ENCODE measurements at places on chromosomes 3 and 15.
A peak's percentile ranks its signal among the peaks of the same experiment; 100 is the strongest.

GRCh38 chr15:22262613-22263020 lies 182.3 kb downstream of the OR4M2 start:
- DNase-seq = no peak

GRCh38 chr3:160725338-160725737 lies 30.7 kb upstream of the PPM1L start:
- DNase-seq = no peak

DNA sequence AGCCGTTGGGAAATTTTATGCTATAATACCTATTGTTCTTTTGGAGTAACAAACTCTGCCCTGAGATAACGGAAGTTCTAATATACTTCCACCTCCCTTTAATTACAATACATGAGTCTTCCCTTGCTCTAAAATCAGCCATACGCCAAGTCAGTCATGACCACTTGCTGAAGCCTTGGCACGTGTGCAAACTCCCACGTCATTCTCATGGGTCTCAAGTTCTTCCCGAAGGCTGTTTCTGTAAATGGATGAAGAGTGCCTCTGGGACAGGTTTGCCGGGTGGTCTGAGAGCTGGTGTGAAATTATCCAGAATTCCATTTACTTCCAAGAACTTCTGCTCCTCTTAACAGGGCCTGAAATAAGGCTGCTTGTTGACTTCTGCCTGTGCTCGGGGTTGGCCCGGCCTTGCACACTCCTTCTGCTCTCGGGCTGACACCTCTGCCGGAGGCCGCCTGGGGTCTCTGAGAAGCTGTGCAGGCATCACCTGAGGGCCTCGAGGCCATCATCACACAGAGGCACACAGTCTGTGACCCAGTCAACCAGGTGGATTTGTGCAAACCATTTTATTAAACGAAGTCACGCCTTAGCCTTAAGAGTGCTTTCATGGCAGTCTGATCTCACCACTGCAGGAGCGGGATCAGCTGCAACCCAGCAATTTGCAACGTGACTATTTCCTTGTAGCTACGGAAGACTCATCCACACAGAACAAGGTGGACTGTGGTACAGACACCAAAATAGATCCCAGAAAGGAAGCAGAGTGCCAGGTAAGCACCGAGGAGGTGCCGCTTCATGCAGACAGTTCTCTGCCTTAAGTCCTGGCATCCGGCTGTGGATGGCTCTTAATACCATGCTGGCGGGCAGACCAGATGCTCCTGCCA lies 120.1 kb downstream of the ADAMTS17 start:
- DNase-seq = no peak

DNA sequence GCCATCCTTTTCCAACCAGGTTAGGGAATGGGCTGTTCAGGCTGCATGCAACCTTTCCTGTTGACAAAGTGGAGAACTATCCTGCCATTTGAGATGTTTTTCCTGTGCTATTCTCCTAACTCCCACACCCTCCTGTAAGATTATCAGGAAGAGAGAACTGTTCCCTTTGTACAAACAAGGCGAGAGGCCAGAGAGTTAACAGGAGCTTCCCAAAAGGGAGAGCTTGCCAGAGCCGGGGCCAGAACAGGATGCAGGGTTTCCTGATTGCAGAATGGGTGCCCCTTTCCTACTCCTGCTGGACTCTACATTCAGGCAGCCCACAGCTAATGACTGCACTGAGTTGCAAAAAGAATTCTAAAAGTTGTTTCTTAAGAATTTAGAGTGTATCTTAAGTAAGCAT lies 17.1 kb downstream of the PML start:
- DNase-seq = peak; percentile 43

- DNase-seq = no peak
These were observed 285.7 kb upstream of the MME start for GRCh38 chr3:154794391-154794790.

DNA sequence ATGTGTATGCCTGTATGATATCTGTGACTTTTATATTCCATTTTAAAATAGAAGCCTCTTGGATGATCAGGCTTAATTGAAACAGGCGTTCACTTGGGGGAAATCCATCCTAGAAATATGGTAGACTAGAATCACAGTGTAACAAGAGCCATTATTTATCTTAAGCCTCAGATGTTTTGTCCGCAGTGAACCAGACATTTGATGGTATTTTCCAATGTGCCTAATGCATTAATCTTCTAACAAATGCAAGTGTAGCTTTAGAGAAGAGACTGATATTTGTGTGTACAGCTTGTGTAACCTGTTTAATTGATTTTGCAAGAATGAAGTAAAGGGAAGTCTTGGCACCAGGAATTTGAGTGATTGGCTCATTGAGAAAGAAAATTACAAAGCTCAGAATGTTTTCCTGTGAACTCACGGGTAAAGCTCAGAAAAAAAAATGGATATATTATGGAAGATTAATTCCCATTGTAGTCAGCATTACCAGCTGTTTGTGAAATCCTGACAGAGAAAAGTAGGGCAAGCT lies 155.7 kb downstream of the SV2B start:
- DNase-seq = no peak

- no peak for DNase-seq
These were observed 180.6 kb downstream of the FOXP1 start for GRCh38 chr3:71402911-71403310.

- DNase-seq = no peak
These were observed 166.4 kb upstream of the NR2E3 start for GRCh38 chr15:71643918-71644317.

- DNase-seq = no peak
These were observed 3.3 kb downstream of the CAND2 start for GRCh38 chr3:12799525-12800440.

GRCh38 chr3:168803536-168803935 lies 707.8 kb upstream of the GOLIM4 start:
- peak; percentile 37 for DNase-seq

GRCh38 chr15:40857601-40858341 lies 13.9 kb downstream of the SPINT1 start:
- DNase-seq = peak; percentile 97

- DNase-seq = no peak
These were observed 434.1 kb downstream of the OCA2 start for GRCh38 chr15:27665002-27665401.

DNA sequence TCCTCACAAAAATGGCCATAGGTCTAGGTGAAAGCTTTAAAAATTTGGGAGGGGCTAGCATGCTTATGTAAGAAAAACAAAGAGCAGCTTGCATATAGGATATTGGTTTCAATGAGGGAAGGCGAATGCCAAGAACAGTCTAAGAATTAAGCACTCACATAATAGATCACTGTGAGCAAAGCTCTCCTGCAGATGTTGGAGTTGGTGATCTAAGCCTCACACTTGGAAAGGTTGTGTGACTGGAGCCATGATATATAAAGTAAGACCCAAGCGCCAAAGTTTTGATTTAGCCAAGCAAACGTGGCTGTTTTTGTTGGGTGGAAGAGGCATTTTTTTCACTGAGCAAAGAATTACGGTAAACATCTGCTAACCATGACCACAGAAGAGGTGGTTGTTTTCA lies 237.5 kb downstream of the FOXP1 start:
- no peak for DNase-seq

DNA sequence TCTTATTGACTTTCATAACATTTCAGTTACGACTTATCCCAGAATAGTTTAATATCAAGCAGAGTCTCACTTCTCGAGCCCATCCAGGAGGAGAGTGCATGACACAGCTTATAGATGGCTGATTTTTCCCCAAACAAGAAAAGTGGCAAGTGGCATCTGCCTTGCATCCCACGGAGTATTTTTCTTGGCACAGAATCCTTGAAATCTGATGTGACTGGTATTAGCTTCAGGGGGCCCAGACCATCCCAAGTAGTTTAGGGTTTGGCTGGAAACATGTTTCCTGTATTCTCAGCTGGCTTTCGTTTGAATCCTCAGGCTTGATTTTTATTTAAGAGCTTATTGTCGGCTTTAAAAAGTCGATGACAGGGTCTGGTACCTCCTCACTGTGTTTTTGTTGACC lies 20.7 kb upstream of the FBXL22 start:
- no peak for DNase-seq

- DNase-seq = no peak
These were observed 385.9 kb downstream of the RAP2B start for GRCh38 chr3:153547970-153548369.

DNA sequence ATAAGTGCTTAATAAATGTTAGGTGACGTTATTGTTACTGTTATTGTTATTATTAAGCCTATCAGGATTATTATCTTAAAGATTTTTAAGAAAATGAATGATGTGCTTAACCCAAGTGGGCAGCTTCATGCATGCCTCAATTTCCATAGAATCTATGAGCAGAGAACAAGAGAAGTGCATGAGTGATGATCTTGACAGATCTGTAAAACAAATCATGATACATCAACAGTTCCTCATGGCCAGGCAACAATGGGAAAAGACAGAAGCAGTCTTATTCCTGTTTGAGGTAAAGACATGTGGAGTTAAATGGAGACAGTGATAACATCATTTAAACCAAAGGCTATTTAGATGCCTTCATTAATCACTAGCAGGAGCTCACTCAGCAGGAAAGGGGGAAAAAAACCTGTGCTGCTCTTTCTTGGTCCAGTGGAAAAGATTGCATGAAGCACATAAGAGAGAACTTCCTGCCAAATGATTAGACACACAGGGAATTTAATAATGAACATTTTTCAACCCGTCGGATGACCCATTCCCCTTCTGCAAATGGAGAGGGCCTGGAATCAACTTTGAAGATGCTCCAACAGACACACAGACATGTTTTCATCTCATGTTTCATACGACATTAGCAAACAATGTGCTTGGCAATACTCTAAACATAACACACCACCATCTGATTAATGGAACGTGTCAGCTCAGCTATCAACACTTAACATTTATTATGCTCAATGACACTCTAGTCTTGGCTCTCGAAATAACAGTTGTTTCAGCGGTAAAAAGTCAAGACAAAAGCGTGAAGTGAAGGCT lies 212.2 kb upstream of the LRRN1 start:
- DNase-seq = no peak

- no peak for DNase-seq
These were observed 100.3 kb downstream of the APBA2 start for GRCh38 chr15:28986108-28986507.

DNA sequence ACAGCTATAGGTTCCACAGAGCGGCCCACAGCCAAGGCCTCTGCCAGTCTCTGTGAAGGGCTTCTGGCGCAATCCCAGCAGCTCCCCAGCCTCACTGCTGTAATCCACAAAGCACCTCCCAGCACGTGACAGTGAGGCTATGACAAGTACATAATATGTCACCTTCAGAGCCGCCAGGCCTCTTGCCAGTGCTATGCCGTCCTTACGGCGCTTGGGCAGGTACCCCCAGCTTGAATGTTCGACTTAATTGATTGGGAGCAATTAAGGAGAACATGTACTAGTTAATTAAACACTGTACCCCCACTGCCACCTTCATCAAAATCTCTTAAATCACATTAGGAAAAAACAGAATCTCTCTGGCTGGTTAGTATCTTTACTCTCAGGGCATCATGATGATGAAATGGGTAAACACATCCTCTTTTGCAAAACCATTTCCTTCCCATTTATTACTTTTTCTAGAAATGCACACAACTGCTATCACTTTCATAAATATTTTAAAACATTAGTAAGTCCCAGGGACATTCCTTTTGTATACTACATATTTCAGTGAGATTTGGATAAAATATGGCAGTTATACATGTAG lies 169.9 kb downstream of the XXYLT1 start:
- DNase-seq = no peak

- peak; percentile 68 for DNase-seq
These were observed 17.9 kb upstream of the CRABP1 start for GRCh38 chr15:78322243-78322642.

GRCh38 chr15:67117370-67117769 lies 52.0 kb downstream of the SMAD3 start:
- DNase-seq = no peak

DNA sequence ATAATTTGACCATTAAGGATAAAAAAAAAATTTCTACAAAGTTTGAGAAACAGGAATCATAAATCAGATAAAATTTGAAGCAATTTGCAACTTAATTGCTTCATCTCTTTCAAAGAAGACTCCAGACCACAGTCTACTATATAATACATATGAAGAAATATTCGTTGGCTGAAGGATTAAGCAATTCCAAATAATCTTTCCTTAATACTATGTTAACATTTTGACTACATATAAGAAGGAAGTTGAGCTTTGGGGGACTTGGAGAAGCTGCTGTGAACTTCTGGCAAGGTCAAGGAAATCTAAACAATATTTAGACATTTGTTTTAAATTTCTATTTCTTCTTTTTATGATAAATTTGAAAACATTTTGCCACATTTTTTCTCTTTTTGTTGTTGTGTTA lies 13.5 kb upstream of the GABRR3 start:
- no peak for DNase-seq

GRCh38 chr15:68091743-68092142 lies 37.6 kb downstream of the PIAS1 start:
- DNase-seq = peak; percentile 58

DNA sequence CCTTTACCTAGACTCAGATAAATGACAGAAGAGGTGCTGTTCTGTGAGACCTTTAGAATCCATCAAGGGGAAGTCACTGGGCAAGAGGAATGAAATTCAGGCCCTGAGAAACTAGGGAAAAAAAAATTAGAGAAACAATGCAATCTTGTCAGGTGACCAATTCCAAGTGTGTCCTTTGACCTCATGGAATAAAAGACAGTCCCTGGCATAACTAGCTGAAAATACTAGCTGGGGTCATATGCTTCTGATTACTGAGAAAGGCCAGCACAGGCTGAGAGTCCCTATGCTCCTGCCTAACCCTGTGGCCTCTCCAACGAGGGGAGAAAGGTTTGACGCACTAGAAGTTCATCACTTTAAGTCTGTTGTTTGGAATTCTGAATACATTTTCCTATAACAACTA lies 167.3 kb downstream of the XXYLT1 start:
- DNase-seq = no peak

- peak; percentile 76 for DNase-seq
These were observed 56.1 kb upstream of the PLXNA1 start for GRCh38 chr3:126926684-126927400.

- peak; percentile 90 for DNase-seq
These were observed 16.7 kb downstream of the MIX23 start for GRCh38 chr3:122366379-122366749.

GRCh38 chr15:52785672-52786406 lies 4.3 kb downstream of the ONECUT1 start:
- DNase-seq = no peak

GRCh38 chr3:177598097-177598833 lies 401.0 kb upstream of the TBL1XR1 start:
- DNase-seq = no peak

DNA sequence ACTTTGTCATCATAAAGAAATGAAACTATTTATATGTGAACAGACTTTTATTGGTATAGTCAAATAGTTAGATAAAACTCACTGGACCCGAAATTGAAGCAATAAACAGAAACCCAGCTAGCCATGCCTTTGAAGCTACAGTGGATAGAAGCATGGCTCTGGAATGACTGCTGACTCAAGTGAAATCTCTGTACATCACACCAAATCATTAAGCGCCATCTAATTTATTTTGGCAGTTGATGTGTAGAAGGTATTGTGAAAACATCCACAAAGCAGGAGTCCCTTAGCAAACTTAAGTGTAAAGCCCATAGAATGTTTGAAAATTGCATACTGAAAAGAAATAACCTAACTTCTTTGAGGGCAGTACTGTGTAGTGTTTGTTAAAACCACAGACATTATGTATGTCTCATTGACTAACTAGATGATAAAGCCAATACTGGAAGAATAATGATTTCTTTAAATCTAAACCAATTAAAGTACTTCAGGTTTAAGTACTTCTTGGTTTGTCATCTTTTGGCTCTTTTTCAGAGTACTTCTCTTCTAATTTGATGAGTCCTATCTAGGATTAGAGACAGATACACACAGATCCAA lies 42.8 kb upstream of the FBXL22 start:
- no peak for DNase-seq

- peak; percentile 74 for DNase-seq
These were observed 9.8 kb downstream of the RAB27A start for GRCh38 chr15:55279746-55280351.

Data from PC-3 (cell line).